ENCODE measurements at places on chromosomes 11 and 22. TPM values are rescaled to one million over a fixed set of nuclear protein-coding genes. Genes with fewer than 3 reads are reported as not detected.

DNA sequence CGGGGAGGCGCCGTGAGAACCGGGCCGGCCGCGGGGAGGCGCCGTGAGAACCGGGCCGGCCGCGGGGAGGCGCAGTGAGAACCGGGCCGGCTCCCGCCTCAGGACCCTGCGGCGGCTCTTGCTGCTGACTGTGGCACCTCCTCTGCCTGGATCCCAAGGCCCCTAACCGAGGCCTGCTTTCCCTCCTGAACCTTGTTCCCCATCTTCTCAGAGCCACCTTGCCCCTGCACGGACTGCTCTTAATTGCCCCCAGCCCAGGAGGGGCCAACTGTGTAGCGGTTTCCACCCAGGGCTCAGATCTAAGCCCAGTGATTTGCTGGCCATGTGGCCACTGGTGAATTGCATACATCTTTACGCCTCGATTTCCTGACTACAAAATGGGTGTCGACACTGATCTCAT is 112.2 kb upstream of the B3GAT1 start:
- no peaks in the 10 kb centered on the region for H3K27me3 ChIP-seq
- peak; percentile 6 for DNase-seq
- peaks cover 12% of the 10 kb centered on the region for H3K4me1 ChIP-seq
- no peaks in the 10 kb centered on the region for H3K36me3 ChIP-seq
- no peak overlapping the region for H3K4me3 ChIP-seq
- no peak overlapping the region for H3K27ac ChIP-seq

GRCh38 chr22:45218976-45219375 is 21.7 kb downstream of the KIAA0930 start:
- H3K4me1 ChIP-seq: peaks cover 12% of the 10 kb centered on the region
- no peak overlapping the region for H3K4me3 ChIP-seq
- H3K27ac ChIP-seq: no peak overlapping the region
- H3K36me3 ChIP-seq: no peaks in the 10 kb centered on the region

DNA sequence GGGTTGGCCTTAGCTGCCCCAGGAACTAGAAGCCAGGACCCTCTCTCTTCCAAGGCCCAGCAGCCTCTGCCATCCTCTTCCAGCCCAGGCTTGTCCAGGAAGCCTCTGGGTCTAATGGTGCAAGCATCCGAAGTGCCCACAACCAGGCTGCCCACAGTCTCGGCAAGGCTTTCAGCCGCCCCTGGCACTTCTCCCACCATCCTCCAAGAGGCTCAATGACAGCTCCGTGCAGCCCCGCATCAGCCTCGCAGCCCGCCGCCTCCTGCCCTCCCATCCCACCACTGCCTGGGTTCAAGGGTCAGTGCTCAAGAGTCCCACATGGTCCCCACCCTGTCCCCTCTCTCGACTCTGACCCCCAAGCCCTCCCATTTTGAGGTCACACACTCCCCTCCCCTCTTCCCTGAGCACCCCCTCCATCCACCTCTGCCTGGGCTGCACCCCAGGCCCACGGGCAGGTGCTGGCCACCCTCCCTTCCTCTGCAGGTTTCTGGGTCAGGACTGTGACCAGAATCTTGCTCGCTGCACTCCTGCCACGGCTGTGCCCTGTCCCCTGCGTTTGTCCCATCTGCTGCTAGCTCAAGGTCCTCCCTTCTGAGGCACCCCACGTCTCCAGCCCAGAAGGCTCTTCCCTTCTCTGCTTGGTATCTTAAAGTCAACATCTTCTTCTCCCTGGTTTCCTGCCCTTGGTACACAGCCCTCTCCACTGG is 17.2 kb downstream of the IFITM10 start:
- H3K27ac ChIP-seq: no peak overlapping the region
- no peak for DNase-seq

GRCh38 chr22:48945621-48946458 is 881.8 kb downstream of the BRD1 start:
- no peak overlapping the region for H3K4me3 ChIP-seq
- DNase-seq: no peak

DNA sequence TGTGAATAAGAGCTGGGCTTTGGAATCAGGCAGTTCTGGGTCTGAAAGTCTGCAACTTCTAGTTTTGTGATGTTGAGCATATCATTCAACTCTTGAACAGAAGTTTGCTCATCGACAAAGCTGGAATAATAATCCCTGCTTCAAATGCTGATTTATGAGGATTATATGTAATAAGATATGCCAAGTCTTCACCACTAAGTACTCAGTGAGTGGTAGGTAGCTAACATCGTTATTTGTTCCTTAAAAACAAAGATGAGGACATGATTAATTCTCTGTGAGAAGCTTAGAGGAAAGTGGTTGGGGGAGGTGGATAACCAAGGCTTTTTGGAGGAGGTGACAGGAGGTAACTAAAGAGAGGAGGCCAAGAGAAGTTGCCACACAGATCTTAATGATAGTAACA is 96.5 kb downstream of the ME3 start:
- H3K4me3 ChIP-seq: no peak overlapping the region
- no peaks in the 10 kb centered on the region for H3K36me3 ChIP-seq
- no peaks in the 10 kb centered on the region for H3K27me3 ChIP-seq
- peaks cover 5% of the 10 kb centered on the region for H3K4me1 ChIP-seq
- no peak overlapping the region for H3K27ac ChIP-seq

DNA sequence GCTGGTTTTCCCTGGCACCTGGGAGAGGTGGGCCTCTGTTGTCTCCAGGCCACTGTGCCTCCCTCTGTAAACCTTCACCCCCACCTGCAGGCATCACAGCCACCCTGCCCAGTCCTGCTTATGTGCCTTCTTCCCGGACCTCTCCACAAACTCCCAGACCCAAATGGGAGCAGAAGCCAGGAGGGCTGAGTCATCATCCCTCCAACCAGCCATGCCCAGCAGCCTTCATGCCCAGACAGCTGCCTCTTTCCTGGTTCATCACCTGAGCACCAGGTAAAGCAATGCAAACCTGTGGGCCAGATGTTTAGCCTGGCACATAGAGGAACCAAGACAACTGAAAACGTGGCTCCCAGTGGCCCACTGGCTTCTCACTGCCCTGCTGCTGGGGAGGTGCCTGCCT is 2.1 kb upstream of the TMPRSS4 start:
- DNase-seq: no peak
- no peaks in the 10 kb centered on the region for H3K27me3 ChIP-seq
- no peaks in the 10 kb centered on the region for H3K36me3 ChIP-seq
- H3K4me3 ChIP-seq: no peak overlapping the region

DNA sequence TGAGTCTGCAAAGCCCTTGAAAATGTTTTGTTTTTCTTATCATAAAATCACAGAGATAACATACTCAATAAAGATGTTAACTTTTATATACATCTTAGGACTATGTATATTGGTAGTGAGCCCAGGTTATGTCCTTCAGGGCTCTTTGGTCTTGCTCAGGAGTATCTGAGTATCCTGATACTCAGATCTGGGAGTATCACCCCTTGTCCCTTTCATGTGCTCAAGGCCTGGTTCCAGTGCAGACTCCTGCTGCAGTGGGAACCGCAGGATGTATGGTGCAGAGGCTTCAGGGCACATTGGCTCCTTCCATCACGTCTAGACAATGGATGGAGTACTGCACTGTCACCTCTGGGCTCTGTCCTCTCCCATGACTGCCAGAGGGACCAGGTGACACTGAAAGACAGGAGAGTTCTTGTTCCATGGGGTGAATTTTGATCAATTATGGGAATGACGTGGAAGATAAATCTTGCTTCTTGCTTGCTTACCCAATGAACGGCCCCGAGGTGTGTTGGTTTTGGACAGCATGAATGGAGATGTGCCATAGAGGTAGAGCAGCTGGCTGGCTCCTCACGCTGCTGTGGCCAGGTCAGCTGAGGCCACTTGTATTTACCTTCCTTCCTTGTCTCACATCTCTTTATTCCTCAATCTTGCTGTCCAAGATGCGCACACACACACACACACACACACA is 215.5 kb downstream of the ARHGAP42 start:
- peaks cover 9% of the 10 kb centered on the region for H3K4me1 ChIP-seq
- H3K4me3 ChIP-seq: no peak overlapping the region
- H3K27me3 ChIP-seq: no peaks in the 10 kb centered on the region
- peaks cover 2% of the 10 kb centered on the region for H3K36me3 ChIP-seq

DNA sequence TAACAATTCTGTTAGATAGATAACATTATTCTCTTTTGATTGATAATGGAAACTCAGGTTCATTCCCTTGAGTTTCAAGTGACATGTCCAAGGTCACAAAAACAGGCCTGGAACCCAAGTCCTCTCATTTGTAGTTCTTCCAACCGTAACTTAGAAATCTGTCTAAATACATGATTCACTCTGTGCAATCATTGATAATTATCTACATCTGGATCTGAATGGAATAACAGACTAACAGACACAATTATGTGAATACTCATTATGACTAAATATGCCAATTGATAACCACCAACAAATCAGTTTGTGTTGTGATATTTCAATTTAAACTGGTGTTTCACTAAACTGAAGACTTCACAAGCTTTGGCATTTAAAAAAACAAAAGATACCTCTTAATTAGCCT is 71.0 kb downstream of the RBFOX2 start:
- H3K36me3 ChIP-seq: no peaks in the 10 kb centered on the region
- H3K27me3 ChIP-seq: no peaks in the 10 kb centered on the region
- peaks cover 40% of the 10 kb centered on the region for H3K4me1 ChIP-seq
- no peak overlapping the region for H3K4me3 ChIP-seq

GRCh38 chr11:33940538-33940815 is 48.6 kb upstream of the LMO2 start:
- peaks cover 12% of the 10 kb centered on the region for H3K4me1 ChIP-seq
- H3K27ac ChIP-seq: no peak overlapping the region
- H3K4me3 ChIP-seq: no peak overlapping the region
- H3K27me3 ChIP-seq: no peaks in the 10 kb centered on the region
- H3K36me3 ChIP-seq: no peaks in the 10 kb centered on the region

GRCh38 chr11:65279741-65280440 is 18.1 kb downstream of the POLA2 start:
- no peak overlapping the region for H3K27ac ChIP-seq
- H3K4me3 ChIP-seq: no peak overlapping the region
- H3K4me1 ChIP-seq: peaks cover 9% of the 10 kb centered on the region
- no peak for DNase-seq
- peaks cover 72% of the 10 kb centered on the region for H3K36me3 ChIP-seq

GRCh38 chr11:111917788-111918187 is 925 bp upstream of the C11orf52 start:
- no peak overlapping the region for H3K4me3 ChIP-seq
- no peaks in the 10 kb centered on the region for H3K27me3 ChIP-seq
- H3K27ac ChIP-seq: peak overlapping the region; percentile 29
- H3K4me1 ChIP-seq: peaks cover 38% of the 10 kb centered on the region
- H3K36me3 ChIP-seq: no peaks in the 10 kb centered on the region

DNA sequence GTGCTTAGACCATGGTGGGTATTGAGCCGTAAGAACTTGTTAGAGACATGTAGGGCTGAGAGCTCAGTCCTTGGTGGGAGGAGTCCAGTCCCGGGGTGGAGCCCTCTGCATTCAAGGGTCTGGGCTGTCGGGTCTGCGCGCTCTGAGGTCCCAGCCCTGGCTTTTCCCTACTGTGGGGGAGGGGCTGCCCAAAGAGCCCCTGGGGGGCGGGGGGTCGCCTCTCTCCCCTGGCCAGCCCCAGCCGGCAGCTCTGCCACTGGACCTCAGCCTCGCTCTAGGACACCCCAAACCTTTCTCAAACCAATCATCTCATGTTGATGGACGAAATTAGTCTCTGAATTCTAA is 1006.4 kb downstream of the BRD1 start:
- no peaks in the 10 kb centered on the region for H3K36me3 ChIP-seq
- no peak overlapping the region for H3K4me3 ChIP-seq
- H3K27ac ChIP-seq: no peak overlapping the region
- no peaks in the 10 kb centered on the region for H3K27me3 ChIP-seq
- DNase-seq: no peak

DNA sequence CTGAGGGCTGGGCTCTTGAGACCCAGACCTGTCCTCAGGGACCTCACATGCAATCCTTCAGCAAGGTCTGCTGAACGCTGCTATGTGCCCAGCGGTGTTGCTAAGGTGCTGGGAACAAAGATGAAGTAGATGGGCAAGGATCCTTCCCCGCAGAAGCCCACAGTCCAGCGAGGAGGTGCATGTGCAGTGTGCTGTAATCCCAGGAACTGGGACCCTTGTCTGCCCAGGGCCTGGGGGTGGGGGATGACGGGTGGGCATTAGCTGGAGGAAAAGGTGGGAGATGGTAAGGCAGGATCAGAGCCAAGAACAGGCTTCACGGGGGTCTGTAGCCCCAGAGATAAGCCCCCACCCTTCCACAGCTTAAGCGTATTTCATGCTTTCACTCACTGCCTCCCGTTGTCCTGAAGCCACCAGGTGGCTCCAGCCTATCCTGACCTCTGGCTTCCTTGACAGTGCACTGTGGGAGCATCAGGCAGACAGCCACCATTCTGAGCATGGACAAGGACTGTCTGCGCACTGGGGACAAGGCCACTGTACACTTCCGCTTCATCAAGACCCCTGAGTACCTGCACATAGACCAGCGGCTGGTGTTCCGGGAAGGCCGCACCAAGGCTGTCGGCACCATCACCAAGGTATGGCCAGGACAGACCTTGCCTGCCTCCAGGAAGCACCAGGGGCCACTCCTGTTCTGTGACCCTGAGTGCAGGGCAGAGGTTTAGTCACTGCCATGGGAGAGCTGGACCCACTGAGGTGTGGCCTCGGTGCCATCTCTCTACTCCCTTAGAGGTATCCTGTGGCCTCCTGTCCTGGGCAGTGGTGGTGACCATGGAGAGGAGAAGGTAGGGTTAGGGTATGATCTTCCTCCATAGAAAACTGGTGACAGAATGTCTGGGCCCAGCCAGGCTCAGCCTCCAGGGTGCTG is 22.0 kb downstream of the GTPBP1 start:
- no peak overlapping the region for H3K27ac ChIP-seq
- peaks cover 75% of the 10 kb centered on the region for H3K36me3 ChIP-seq
- DNase-seq: no peak
- H3K4me3 ChIP-seq: no peak overlapping the region

- H3K4me3 ChIP-seq: no peak overlapping the region
- H3K36me3 ChIP-seq: peaks cover under 1% of the 10 kb centered on the region
- H3K4me1 ChIP-seq: 0 out of 2 replicates have a peak, but pooled peaks cover 3% of the 10 kb centered on the region
- H3K27me3 ChIP-seq: no peaks in the 10 kb centered on the region
- DNase-seq: no peak
These were observed 18.5 kb downstream of the DHCR7 start for GRCh38 chr11:71429701-71430100.

GRCh38 chr11:123543797-123544196 is 110.6 kb downstream of the SCN3B start:
- peaks cover 30% of the 10 kb centered on the region for H3K4me1 ChIP-seq
- H3K4me3 ChIP-seq: no peak overlapping the region

TSGA10IP gene
- total RNA-seq: 4.1 TPM

KCNE3 gene
- 3.5 TPM for total RNA-seq

ZNF280B gene
- 5.9 TPM for total RNA-seq

TTC36 gene
- 0.71 TPM for total RNA-seq
